Suprapubic skin (tissue), 4 donors: ENCODE measurements at places on chromosomes 16 and 17. TPM values are rescaled to one million over a fixed set of nuclear protein-coding genes. Genes with fewer than 3 reads are reported as not detected.

DNA sequence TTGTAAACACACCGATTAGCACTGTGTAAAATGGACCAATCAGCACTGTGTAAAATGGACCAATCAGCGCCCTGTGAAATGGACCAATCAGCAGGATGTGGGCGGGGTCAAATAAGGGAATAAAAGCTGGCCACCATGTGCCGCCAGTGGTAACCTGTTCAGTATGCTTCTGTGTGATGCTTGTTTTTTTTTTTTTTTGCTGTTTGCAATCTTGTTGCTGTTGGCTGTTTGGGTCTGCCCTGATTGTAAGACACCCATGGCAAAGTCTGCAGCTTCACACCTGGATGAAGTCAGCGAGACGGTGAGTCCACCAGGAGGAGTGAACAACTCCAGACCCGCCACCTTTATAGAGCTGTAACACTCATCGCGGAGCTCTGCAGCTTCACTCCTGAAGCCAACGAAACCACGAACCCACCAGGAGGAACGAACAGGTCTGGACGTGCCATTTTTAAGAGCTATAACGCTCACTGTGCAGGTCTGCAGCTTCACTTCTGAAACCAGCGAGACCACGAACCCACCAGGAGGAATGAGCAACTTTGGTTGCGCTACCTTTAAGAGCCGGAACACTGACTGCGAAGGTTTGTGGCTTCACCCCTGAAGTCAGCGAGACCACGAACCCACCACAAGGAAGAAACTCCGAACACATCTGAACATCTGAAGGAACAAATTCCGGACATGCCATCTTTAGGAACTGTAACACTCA is 85.0 kb upstream of the MED9 start:
- no peak for DNase-seq

DNA sequence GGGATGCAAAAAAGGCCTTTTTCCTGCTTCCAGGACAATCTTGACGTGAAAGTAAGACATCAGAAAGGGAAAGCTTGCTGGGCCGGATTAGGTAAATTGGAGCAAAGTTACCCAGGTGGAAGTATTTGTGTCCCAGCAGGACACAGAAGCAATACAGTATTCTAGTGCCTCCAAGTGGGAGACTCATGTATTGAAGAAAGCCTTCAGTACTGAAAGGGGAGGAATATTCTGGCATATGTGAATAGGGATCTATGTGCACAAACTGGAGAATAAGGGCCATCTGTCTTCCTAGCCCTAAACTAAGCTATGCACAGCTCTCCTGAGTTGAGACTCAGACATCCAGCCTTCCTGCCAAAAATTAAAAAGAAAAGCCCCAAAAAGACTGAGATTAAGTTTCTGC is 327.3 kb upstream of the CDH8 start:
- DNase-seq: no peak

DNA sequence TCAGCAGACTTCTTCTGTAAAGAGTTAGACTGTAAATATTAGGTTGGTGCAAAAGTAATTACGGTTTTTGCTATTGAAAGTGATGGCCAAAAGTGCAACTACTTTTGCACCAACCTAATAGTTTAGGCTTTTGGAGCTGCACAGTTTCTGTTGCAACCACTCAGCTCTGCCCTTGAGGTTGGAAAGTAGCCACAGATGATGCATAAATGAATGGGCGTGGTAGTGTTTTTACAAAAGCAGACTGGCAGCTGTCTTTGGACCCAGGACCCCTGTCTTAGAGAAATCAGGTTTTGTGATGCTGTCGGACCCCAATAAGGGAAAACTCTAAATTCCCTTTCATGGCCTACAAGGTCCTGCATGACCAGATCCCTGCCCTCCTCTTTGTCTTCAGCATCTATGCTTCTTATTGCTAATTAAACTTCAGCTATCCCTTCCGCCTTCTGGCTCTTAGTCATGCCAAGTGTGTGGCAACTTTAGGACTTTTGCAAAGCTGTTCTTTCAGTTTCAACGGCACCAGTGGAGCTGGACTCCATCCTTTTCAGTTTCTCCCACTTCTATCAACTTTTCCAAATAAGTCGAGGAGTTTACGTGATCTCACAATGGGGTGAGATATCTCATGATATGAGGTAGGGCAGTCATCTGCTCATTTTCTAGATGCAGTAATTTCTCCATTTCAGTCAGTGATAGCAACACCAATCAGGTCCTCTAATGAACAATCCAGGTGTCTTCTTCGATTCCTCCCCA is 232.3 kb downstream of the XYLT1 start:
- DNase-seq: no peak

- DNase-seq: peak; percentile 83
These were observed 5.1 kb downstream of the PITPNA start for GRCh38 chr17:1557355-1558095.

DNA sequence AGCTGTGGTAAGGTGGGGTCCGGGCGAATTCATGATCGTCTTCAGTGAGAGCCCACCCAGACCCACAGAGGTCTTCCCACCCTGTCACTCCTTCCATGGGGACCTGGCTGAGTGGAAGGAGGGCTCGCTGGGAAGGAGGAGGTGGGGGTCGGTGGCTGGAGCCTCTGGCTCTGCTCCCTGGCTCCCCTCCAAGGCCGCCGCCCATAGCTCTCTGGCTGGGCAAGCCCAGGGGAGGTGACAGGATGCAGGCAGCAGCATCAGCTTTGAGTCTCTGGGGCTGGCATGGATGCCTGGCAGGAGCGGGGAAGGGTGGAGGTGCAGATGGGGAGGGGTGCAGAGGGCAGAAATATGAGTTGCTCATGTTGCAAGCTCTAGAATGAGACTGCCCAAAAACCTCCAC is 147.0 kb downstream of the ENGASE start:
- no peak for DNase-seq

- no peak for DNase-seq
These were observed 682.1 kb upstream of the SOX9 start for GRCh38 chr17:71438631-71439146.

DNA sequence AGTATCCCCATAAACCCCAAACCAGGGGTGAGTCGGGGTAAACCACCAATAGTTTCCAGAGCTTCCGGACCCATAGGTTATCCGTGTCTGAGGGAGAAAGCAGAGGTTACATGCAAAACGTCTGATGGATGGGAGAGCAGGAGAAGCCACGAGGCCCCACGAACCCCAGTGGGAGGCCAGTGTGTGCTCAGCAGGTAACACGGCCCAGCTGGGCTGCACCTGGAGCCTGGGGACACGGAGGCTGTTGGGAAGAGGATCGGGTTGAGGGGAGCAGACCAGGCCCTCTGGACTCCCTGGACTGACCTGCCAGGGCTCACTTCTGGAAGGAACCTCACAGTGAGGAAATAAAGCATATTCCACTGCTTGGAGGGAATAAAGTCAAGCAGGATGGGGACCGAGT is 78.1 kb downstream of the SEC14L1 start:
- no peak for DNase-seq

DNA sequence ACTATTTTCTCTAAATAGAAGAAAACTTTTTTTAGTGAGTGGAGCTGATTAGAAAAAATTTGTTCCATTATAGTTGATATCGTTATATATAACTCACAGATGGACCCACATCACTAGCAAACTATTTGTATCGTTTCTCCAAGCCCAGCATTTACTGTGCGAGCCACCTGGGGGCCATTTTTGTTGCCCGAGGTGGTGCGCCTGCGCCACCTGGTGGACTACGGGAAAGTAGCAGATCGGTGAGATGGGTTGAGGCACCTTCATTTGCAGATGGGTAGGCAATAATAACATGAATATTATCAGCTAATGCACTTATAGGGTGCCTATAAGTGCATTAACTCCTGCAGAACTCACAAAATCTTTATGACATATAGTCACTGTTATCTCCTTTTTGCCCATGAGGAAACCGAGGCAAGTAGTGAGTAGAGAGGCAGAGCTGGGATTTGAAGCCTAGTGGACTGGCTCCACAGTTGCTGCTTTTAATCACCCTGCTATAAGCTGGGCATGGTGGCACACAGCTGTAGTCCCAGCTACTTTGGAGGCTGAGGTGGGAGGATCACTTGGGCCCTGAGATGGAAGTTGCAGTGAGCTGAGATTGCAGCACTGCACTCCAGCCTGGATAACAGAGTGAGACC is 23.2 kb upstream of the NTN1 start:
- no peak for DNase-seq

DNA sequence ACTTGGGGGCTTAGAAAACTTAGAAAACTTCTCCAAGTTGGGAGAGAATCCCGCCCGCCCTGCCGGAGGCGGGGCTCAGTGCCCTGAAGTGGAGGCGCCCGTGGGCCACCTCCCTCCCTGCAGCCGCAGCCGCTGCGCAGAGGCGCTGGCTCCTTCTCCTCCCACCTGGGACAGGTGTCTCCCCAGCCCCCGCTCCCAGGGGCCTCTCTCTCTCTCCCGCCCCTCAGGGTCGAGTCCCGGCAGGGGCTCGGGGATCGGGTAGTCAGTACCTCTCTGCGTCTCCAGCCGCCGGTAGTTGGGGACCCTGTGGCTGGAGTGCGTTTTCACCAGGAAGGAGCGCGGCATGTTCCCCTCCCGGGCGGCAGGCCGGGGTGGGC is 257 bp downstream of the SNAI3 start:
- DNase-seq: no peak

DNA sequence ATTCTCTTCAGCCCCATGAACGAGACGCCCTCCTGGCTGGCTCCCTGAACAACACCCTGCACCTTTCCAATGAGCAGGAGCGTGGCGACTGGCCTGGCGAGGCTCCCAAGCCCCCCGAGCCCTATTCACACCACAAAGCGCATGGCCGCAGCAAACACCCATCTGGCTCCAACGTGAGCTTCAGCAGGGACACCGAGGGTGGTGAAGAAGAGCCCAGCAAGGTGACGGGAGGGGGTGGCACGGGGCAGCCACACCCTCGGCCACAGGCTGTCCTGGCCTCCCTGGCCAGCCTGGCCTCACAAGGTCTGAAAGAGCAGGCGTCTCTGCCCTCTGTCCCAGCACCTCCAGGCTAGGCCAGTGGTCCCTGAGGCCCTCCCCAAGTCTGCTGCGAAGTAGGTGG is 23.7 kb downstream of the CASKIN2 start:
- DNase-seq: no peak

GRCh38 chr16:87790292-87791100 is 24.7 kb upstream of the KLHDC4 start:
- no peak for DNase-seq

- DNase-seq: peak; percentile 9
These were observed 14.0 kb upstream of the CYB5B start for GRCh38 chr16:69410219-69410990.

DNA sequence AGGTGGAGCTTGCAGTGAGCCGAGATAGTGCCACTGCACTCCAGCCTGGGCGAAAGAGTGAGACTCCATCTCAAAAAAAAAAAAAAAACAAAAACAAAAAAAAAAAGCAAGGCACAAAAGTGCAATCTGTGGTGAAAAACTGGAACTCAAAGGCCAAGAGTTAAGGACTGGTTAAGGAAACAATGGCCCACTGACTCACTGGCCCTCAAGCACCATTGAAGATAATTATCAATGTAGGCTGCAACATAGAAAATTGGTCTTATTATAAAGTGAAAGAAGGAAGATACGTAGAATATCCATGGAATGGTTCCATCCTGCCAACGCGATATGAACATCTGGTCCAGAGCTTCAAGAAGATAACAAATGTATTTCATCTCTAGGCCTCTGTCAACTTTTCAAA is 444.2 kb downstream of the SOX9 start:
- no peak for DNase-seq

GRCh38 chr17:33964344-33964979 is 290.6 kb upstream of the CCL2 start:
- peak; percentile 34 for DNase-seq

GRCh38 chr16:47978491-47979163 is 177.2 kb downstream of the ABCC12 start:
- no peak for DNase-seq

GRCh38 chr16:11901091-11901490 is 14.7 kb downstream of the GSPT1 start:
- no peak for DNase-seq

- DNase-seq: no peak
These were observed 7.8 kb downstream of the TRAF7 start for GRCh38 chr16:2163211-2163881.

GRCh38 chr16:27745348-27745747 is 195.4 kb downstream of the KATNIP start:
- DNase-seq: no peak

- DNase-seq: no peak
These were observed 7.8 kb upstream of the MLLT6 start for GRCh38 chr17:38697061-38697820.

DNA sequence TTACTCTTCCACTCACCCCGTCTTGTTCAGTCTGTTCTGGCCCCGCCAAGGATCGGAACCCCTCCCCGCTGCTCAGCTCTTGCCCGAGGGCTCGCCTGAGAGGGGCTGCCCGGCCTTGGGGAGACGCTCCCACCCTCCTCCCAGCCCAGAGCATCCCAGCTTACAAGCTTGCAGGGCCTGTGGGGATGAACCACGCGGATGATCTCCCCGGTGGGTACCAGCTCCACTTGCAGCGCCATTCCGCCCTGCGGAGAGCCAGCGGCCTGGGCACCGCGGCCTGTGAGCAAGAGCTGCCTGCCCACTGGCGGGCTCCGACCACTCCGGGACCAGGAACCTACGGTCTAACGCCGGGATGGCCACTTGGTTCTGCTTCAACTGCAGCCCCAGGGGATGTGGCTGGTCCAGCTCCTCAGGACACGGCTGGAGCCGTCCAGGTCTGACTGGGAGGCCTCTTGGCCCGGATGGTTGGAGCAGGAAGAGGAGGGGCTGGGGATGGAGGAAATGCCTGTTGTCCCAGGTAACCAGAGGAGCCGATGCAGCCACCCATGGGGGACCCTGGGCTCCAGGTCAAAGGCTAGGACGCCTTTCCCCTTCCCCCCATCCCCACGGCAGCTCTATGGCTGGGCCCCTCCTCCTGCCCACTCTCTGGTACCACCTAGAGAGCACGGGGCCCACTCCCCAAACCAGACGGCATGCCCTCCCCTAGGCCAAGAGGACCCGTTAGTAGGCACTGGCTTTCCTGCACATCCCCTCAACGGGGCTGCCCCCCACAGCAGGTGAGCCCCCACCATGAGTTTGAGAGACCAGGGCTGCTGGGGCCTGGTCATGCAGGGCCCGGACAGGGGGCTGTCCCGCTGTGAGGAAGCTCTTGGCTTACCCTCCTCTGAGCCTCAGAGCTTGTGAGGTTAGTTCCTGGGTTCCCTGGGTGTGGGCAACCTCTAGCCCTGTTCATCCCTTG is at the start of gene MYO1C:
Gene MYO1C, minus strand, starts transcription at position 438 of the 958 bp plus-strand sequence. Its CDS starts 199 bp downstream, at position 239.
- DNase-seq: no peak

DNA sequence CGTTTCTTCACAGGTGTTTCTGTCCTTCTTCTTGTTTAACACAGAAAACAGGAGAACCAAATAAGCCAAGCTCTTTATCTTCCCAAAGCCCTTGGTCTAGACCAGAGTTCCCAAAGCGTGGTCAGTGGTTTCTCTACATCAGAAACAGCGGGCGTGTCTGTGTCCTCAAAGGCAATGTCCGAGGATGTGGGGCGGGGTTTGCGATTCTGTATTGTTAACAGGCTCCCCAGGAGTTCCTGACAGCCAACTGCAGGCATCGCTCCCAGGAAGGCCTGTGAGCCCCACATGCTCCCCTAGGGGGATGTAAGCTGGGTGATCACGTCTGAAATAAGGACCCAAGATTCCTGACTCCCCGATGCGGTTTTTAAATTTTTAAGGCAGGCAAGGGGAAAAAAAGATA is 28.4 kb upstream of the SLC25A19 start:
- DNase-seq: no peak

Gene LGALS9B
- not detected for total RNA-seq

Gene CD79B
- total RNA-seq: 1.5 TPM

Gene PLA2G10
- total RNA-seq: not detected

Gene AOC3
- total RNA-seq: 9.4 TPM

Gene ZSCAN10
- total RNA-seq: not detected

Gene ABCA10
- total RNA-seq: 19.1 TPM

Gene ALDH3A2
- 493 TPM for total RNA-seq

Gene MFSD11
- 78.8 TPM for total RNA-seq

Gene RCVRN
- 0.89 TPM for total RNA-seq

Gene DLX3
- total RNA-seq: 12.9 TPM

Gene RHBDL1
- 8.9 TPM for total RNA-seq

Gene PRR11
- 3.4 TPM for total RNA-seq

Gene ZNF287
- total RNA-seq: 11.7 TPM
